ENCODE measurements at places on chromosomes 12 and 14. TPM values are rescaled to one million over a fixed set of nuclear protein-coding genes. Genes with fewer than 3 reads are reported as not detected.

DNA sequence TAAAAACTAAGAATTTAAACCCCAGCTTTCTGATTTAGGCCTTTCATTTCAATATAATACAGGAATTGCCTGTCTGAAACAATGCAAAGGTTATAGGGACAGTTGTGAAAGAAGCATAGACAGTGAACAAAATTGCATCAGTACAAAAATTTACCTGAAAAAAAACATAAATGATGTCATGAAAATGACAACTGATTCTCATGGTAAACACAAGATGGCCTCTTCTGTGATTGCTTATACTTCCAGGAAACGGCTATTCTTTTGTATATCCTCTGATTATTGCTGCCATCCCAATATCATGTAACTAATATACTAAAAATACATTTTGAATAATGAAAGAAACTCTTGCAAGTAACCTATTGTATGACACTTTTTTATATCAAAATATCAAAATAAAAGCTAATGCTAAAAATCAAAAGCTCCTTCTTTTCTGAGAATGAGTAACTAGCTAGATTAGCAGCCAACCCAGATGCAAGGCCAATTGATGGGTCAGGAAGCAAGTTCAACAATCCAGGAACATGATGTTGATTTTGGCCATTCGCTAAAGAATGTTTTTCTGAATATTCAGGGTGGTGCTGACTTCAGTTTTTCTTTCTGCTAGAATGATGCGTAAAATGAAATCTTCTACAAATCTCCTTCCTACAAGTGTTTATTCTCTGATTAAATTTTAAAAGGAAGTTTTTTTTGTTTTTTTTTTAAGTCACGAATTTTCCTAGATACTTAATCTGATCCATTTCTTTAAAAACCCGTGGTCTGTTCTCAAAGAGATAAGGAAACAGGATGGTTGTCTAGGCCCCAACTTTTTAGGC, 83.6 kb downstream of the ALX1 start:
- peak; percentile 8 for DNase-seq

- no peak for DNase-seq
These were observed 381.6 kb downstream of the VRK1 start for GRCh38 chr14:97178781-97179180.

DNA sequence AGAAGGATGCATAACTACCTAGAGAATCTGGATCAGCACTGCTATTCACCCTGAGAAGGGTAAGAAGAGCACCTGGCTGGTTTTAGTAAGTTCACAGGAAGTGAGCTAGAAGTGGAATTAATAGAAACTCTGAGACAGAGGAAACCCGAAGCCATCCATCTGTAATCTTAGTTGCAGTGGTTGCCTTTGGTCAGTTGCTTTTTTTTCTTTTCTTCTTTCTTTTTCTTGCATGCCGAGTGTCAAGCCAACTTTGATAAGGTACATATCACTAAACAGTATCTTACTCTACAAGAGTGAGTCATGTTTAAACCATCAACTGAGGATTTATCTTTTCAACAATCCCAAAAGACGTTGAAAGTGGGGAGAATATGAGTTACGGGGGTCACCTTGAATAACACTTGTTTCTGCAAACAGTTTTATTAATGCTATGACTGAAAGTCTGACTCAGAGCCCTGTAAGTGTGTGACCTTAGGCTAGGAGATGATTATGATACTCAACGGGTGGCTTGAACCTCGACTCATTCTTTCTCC, 26.7 kb downstream of the C12orf75 start:
- DNase-seq: no peak

DNA sequence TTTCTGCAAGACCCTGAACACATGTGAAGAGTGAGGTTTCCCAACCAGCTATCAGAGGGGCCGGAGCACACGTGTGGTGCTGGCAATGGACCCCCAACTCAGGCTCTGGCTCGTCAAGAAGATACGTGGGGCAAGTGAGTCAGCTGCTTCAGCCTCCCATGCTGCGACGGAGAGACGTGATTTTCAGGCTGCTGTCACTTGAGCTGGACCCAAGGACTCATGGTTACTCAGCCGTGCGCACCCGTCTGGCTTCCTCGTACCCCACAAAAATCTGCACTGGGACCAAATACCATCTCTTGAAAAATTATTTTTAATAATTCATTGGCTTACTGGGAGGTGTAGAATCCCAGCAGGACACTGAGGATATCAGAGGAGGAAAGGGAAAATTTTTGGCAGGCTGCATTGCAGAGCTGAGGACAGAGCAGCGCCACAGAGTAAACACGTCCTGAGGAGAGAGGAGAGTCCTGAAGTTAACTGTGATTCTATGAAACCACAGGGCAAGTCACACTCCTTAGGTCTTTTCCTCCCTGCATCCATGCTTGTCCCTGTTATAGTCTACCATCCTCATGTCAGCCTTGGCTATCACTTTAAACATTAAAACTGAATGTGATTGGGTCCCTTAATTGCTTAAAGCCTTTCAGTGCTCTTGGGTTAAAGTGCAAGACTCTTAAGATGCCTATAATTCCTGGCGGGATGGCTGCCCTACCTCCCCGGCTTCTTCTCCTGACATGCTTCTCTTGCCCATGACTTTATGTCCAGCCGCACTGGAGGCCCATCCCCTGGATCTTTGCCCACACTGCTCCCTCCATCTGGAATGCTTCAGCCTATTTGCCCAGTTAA, 95.3 kb upstream of the SLC35F4 start:
- no peak for DNase-seq

Gene MMAB
- 47.4 TPM for polyA plus RNA-seq

DNA sequence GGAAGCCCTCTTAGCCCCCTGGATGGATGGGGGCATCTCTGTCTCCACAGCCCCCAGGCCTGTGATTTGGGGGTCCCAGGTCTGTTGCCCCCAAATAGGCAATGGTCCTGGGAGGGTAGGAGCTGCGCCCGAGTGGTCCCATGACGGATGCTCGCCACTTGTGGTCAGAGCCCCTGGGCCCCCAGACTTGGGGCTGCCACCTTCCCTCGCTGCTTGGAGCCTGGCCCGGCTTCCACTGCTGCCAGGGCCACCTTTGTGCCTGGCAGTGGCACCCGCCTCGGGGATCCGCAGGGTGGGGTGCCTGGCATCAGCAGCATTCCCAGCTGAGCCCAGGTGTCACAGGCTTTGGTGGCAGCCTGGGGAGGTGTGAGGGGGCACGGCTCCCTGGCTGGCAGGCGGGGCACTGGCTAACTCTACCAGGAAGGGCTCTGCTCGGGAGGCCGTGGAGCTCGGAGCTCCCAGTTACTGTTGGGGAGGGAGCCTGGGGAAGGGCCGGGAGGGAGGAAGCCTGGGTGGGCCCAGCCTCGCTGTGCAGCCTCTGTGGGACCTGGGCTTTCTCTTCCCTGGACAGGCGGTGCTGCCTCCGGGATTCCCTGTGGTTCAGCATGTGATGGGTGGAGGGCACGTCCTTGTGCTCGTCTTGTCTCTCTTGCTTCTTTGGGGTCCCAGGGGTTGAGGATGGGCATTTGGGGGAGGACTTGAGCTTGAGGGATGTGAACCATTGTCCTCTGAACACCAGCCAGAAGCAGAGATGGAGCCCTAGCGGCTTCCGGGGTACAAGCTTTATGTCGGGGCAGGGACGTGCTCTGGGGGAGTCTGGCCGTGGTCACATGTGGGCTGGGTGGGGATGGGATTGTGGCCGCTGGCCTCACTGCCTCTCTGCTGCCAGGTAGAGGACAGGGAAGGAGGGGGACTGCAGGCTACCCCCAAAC, 5.4 kb downstream of the KIF26A start:
- peak; percentile 38 for DNase-seq

DNA sequence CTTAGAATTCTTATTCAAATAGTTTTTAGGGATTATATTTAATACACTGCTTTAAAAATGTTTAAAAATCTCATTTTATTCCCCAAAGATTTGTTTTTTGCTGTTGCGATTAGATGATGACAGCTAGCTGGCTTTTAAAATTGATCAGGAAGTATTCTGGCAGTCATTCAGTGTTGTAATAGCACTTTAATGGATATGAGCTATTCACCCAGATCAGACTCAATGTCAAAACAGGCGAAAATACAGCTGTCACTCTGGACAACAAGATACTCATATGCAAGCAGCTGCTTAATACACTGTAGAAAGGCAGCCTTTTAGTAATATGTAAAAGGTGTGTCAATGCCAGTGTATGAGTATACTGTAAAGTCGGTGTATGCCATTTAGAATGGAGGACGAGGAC, 91.7 kb downstream of the NPAS3 start:
- DNase-seq: no peak

- no peak for DNase-seq
These were observed 194.6 kb upstream of the PRMT8 start for GRCh38 chr12:3296409-3296701.

Gene NUBPL
- 3.1 TPM for polyA plus RNA-seq

GRCh38 chr14:87257421-87257820, 735.6 kb downstream of the GALC start:
- DNase-seq: no peak

GRCh38 chr12:94258593-94258992, 110.2 kb downstream of the PLXNC1 start:
- no peak for DNase-seq

- DNase-seq: peak; percentile 42
These were observed 4.1 kb downstream of the TSPAN11 start for GRCh38 chr12:30930641-30931040.

Measured in stomach (tissue), 19 donors.